T follicular helper cell (primary cell): ENCODE measurements at places on chromosomes 13 and 19.

- no peak for DNase-seq
Observed at GRCh38 chr19:912181-913079, 589 bp downstream of the R3HDM4 start.

DNA sequence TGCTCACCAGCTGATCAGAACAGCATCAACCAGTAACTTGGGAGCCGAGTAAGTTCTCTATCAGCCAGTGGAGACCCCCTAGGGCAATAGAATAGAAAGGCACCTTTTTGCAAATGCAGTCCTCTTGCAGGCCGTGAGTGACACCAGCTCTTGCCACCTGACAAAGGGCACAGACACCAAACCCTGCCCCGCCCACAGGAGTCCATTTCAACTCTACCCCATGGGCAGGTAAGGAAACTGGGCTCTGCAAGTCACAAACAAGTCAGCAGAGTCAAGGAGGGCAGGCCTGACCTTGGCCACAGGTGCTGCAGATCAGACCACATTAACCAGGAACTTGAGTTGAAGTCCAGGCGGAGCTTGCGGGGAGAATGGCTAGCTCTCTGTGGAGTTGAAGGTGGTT lies 77.4 kb upstream of the SPATA13 start:
- DNase-seq, result no peak

GRCh38 chr13:101489643-101490405 lies 37.3 kb downstream of the ITGBL1 start:
- DNase-seq, result no peak

DNA sequence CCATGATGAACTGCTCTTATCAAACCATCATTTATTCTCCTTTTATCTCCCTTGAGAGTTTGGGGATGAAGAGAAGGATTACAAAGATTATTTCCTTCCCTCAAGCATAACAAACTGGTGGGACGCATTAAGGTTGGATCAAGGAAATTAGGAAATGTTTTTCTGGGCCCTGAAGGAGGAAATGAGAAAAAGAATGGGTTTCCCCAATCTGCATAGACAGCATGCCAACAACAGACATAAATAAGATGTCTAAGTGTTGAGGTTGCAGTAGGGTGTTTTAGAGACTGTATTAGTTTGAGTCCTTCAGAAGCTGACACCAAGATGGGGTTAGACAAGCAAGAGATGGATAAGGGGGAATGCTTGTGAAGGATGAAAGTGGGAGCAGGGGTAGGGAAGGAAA lies 7.3 kb downstream of the EPSTI1 start:
- DNase-seq, result no peak

DNA sequence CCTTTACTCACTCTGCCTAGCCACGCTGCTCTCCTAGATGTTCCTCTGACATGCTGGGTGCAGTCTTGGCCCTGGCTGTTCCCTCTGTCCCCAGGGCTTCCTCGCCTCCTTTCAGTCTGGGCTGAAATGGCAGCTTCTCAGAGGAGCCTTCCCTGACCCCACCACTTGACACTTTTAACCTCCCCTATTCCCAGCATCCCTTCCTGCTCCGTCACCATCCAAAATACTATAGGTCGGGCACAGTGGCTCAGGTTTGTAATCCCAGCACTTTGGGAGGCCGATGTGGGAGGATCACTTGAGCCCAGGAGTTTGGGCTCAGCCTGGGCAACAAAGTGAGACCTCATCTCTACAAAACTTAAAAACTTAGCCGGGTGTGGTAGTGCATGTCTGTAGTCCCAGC lies 2.6 kb downstream of the FAM187B start:
- no peak for DNase-seq

DNA sequence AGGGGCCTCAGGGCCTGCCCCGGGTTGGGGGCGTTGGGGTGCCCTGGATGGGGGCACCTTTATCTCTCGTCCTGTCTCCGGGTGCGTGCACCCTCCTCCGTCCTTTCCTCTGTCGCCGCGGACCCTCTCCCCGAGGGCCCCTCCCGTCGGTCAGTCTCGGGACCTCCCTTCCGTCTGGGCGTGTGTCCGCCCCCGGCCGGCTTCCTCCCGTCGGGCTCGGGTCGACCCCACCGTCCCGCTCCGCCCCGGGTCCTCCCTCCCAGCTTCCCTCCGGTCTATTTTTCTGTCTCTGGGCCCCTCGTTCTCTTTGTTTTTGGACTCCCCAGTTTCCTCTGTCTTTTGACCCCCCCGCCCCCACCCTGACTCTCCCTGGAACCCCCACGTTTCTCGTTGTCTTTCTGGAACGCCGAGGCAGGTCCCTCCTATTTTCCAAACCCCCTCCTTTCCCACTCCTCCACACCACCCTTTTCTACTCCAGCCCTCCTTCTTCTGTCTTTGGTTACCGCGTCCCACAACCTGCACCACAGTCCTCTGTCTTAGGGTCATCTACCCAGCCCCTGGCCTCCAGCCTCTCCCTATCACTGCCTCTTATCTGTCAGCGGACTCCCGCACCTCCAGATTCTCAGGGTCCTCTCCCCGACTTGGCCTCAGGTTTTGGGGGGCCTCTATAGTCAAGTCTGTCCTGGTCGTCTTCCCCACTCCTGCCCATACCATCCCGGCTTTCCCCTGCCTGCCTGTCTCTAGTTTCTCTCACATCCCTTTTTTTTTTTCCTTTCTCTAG lies 757 bp downstream of the EGLN2 start:
- no peak for DNase-seq

GRCh38 chr13:57314897-57315520 lies 148.0 kb downstream of the PRR20E start:
- DNase-seq, result no peak

DNA sequence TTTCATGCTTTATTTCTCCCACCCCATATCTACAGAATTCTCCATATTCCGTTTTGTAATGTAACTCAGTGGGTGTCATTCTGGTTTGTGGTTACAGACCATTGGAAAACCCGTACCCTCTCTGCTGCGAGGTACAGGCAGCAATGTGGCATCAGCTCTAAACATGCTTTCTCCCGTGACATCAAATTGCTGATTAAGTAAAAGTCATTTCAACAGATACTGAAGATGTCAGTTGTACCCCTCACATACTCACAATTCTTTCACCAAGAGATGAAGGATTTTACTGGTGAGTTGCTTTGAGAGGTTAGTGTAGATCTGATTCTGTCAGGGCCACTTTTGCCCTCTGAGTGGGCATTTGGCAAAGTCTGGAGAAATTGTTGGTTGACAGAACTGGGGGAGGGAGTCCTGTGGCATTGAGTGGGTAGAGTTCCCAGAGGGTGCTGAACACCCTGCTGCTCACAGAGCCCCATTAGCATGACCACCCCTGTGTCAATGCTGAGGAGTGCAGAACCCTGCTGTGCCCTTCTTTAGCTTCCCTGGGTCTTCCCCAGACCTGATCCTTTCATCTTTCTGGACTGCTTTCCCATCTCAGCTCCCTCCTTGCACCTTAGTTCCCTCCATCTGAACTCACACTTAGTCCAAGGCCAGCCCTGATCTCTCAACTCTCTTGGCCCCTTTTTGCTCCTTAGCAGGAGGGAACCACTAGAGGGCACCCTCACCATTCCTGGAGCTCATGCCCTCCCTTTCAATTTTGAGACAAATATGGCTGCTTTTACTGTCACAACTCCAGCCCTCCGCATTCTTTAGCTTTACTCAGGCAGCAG lies 39.9 kb upstream of the CEACAM8 start:
- no peak for DNase-seq

DNA sequence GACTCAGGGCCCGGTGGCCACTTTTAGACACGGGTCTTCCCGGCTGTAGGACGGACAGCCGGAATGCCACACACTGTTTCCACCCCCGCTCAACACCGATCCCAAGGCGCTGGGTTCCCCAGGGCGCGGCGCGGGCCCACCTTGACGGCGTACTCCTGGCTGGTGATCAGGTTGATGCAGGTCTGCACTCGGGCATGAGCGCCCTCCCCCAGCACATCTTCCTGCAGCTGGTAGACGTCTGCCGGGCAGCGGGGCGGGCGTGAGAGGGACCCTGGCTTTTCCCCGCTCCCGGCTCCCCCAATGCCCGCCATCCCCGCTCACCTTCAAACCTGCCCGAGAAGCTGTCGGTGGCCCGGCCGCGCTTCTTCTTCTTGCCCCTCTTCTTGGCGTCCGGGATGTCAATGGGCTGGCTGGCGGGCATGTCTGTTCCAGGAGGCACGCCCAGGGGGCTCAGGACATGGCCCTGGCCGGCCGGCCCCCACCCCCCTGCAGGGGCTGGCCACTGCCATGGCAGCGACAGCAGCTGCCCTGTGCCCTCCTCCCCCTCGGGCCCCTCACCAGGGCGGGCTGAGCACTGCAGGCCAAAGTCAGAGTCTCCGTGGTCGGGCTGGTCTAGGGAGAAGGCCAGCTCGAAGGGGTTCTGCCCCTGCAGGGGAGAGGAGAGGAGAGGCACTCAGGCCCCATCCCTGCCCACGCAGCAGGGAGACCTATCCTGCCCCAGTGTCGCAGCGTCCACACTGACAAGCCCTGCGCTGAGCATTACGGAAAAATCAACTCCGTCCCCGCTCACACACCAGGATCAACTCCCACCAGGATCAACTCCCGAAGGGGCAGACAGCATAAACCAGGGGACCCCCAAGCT lies 4.8 kb downstream of the MKNK2 start:
- no peak for DNase-seq
